ENCODE measurements at places on chromosomes 6 and 20.

GRCh38 chr20:61515922-61516321, 263.9 kb downstream of the CDH4 start:
- DNase-seq, result no peak

- no peak for DNase-seq
These were observed 46.8 kb downstream of the EIF2S2 start for GRCh38 chr20:34065260-34065659.

DNA sequence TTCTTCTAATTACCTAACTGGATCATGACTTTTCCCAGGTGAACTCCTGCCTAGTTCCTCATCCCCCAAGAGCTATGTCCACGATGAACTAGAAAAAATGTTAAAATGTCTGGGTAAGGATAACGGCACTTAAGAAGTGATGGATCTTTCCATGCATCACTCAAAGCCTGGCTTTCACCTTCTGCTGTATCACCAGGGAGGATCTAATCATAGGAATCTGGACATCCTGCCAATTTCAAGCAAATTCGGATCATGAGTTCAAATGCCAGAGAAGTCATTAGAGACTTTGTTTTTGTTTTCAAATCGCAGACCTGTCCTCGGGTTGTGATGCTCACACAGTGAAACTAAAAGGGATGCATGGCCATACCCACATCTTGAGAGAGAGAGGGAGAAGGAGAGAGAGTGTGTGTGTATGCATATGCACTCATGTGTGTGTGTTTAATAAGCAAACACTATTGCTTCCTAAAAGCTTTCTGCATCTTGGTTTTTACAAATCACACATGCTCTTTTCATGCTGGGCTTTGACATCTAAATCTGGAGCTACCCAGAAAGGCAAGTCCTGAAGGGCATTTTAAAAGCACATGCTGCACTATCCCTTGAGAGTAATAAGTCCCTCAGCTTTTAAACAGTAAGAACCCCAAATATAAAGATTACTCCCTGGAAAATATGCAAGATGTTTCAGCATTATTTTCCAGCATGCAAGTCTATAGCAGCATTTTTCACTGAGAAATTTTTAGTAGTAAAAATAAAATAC, 524.6 kb upstream of the NOX3 start:
- DNase-seq, result no peak

DNA sequence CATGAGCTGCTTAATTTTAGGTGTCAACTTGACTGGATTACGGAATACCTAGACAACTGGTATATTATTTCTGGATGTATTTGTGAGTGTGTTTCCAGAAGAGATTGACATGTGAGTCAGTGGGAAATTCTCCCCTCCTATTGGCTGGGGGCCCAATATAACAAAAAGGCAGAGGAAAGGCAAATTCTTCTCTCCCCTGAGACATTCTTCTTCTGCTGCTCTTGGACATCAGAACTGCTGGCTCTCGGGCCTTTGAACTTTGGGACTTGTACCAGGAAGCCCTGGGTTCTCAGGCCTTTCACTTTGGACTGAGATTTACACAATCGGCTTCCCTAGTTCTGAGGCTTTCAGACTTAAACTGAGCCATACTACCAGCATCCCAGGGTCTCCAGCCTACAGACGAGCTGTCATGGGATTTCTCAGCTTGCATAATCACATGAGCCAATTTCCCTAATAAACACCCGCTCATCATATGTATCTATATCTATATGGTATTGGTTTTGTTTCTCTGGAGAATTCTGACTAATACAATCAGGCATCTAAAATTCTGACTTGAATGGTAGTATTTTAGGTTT, 7.6 kb upstream of the BTN3A3 start:
- DNase-seq, result no peak

DNA sequence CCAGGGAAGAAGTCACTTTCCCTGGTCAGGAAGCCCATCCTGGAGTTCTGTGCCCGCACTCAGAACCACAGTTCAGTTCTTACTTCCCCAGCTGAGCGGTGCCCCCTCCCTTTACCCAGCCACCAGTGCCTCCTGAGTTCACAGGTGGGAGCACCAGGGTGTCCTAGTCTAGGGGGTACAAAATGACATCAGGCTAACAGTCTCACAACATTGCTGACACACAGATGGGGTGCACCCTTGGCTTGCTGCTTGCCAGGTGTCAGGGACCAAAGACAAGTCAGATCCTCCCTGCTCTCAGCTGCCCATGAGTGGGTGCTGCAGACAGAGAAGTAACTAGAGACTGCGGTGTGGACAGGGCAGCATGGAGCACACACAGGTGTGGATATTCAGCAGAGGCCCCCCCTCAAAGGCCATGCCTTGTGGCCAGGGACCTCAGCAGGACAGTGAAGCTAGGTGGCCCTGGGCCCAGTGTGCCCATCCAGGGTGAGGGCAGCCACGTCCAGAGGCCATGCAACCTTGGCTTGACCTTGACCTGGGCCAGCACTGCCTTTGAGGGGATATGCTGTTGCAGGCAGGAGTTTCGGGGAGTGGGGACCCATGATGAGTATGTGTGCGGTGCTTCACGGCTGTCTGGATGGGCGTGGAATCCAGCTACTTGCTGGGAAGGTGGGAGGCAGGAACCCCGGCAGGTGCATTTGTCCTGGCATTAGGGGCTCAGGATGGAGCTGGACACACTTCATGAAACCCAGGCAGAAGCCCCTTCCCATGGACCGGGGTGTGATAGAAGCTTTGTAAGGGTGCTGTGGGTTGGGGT, 110.4 kb upstream of the FRMD1 start:
- no peak for DNase-seq

Data from stimulated activated CD4-positive, alpha-beta T cell treated with anti-CD3 and anti-CD28 coated beads, Interleukin-12 subunit alpha, Interleukin-12 subunit beta, amount 100 ng/mL, for 4 hours (primary cell).